ENCODE measurements at places on chromosomes 6 and 20.
A peak's percentile ranks its signal among the peaks of the same experiment; 100 is the strongest.

DNA sequence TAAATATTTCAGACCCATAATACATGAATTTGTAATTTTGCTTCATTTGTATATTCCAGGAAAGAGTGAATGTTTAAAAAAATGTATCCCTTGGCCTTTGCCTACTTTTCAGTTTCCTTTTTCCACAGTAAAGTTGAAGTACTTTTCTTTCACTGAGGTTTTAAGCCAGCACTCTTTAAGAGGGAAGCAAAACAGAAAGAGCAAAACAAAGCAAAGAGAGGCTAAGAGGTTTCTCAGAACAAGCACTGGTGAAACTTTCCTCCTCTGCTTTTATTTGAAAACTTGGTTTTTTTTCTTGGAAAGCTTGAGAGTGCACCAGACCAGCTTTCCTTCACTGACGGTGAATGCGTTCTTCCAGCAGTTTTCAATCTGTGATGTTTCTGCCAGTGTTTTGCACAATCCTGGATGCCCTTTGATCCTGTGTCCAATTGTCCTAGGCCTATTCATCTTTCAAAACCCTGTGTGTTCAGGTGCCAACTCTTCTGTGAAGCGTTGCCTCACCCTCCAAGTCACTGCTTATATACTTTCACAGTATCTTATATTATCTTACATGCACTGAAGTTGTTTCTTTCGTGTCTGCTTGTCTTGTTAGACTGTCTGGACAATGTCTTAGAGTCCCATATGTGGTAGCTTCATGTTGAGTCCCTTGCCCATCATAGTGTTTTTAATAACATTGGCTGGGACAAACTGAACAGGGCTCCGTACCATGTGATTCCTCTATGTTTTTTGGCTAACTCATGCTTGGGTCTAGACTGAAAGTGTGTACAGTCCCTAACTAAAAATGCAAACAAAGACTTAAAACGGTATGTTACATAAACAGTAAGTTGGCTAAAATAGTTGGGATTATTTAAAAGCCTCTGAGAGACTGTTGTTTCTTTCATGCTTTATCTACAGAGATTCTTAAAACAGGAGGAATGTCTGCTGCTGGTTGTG is 1.9 kb downstream of the RNF217 start:
- no peak for DNase-seq

DNA sequence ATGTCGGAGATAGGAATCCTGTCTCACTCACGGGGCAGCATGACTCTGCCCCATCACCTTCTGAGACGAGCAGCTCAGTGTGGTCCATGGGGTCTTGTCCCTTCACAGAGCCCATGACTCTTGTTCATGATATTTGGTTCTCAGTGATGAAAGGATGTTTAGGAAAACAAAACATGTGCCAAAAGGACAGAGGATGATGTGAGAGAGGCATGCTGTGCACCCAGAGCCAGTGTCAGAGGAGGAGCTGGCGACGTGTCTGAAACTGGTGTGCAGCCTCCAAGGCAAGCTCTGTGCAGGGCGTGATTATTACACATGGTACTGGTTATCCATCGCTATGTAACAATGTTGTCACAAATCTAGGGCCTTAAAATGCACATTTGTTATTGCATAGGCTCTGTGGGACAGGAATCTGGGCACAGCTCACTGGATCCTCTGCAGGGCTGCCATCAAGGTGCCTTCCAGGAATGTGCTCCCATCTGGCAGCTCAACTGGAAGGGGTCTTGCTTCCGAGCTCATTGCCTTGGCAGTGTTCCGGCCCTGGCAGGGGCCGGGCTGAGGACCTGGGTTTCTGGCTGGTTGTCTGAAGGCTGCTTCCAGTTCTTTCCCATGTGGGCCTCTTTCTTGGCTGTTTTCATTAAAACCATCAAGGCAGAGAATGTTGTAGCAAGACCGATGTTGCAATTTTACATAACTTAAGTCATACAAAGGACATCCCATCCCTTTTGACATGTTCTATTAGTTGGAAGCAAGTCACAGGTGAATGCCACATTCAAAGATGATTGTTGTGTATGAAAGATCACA is 175.4 kb downstream of the ERMARD start:
- no peak for DNase-seq

DNA sequence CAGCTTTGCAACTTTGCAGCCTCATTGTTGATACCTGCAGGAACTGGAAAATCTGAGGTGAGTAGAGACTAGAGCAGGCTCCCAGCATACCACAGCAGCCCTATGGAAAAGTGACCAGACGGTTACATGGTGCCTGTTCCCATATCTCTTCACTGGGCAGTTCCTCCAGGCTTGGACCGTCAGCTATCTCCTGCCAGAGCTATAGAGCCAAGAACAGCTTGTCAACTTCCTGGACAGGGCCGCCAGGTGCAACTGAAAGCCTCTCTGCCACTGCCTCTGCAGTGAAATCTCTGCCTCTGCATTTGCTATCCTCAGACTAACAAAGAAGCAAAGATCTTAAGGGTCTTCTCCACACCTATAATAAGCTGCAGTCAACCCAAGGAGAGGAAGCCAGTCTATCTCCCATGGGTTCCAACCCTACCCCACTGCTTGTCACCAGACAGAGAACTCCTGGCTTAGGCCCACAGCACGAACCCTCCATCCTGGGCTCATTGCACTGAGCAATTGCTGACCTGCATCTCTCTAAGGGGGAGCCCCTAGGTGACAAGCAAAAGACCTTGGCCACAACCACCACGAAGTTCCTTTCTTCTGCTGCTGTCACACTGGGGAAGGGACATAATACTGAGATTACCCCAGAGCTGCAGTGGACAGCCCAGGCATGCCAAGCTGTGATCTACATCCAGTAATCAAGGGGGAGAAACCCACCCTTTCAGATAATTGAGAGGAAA is 60.1 kb upstream of the KHDRBS2 start:
- no peak for DNase-seq

DNA sequence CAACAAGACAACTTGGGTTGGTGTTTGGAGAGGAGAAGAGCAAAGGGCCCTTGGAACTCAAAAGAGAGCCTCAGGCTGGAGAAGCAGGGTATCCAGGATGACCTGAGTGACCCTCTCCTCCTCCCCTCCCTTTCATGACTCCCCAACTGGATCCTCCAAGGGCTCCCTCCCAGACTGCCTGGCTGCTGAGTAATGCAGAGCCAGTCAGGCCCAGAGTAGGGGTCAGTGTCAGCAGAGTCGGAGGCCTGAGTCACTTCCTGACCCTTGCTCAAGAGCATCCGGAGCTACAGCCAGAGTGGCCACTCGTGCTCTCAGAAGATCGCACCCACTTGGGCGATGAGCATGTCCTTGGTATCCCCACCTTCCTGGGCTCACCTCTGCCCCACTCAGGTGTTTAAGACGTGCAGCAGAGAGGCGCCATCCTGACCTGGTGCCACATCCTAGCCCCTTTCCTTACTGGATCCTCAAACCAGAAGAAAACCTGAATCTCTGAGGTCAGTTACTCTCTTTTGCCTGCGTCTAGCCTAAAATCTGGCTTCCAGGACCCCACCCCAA is 2.8 kb upstream of the MAPK13 start:
- no peak for DNase-seq

GRCh38 chr20:62651285-62652021 is 9.2 kb downstream of the SLCO4A1 start:
- peak; percentile 72 for DNase-seq

All from activated CD8-positive, alpha-beta memory T cell treated with anti-CD3 and anti-CD28 coated beads for 1 hour (primary cell).